CD4-positive, alpha-beta T cell treated with Interleukin-4 for 4 hours (primary cell): ENCODE measurements at places on chromosomes 3 and 15.

DNA sequence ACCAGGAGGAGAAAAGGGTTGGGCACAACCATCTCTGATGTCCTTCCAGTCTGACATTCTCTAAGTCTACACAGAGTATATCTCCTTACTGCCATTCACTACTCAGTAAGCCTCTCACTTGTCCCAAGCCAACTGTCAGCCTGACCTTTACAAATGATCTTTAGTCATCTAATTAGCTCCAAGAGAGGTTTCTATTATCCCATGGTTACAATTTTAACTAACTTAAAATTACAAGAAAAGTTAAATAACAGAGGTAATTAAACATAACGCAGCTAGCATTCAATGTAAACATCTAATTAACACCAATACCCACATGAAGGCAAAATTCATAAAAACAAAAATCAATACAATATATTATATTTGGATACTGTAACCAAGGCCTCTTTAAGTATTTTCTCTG, 126.9 kb downstream of the LSAMP start:
- no peak for DNase-seq

GRCh38 chr3:53711387-53711786, 134.8 kb downstream of the CHDH start:
- no peak for DNase-seq

DNA sequence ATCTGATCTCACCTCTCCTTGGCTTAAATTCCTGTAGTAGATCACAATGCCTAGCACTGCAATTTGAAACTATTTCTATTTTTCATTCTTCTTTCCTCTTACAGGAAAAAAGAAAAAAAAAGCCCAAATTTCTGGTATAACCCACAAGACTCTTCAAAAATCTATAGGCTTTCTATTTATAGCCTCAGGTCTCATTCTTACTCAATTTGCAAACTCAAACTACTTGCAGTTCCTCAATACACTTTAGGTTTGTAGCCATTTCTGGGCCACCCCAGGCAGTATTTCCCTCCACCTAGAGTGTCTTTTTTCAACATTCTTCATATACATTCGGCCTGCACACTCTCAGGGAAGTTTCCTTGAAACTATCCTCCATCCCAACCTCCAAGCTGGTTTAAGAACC, 169.0 kb downstream of the TBC1D5 start:
- no peak for DNase-seq

DNA sequence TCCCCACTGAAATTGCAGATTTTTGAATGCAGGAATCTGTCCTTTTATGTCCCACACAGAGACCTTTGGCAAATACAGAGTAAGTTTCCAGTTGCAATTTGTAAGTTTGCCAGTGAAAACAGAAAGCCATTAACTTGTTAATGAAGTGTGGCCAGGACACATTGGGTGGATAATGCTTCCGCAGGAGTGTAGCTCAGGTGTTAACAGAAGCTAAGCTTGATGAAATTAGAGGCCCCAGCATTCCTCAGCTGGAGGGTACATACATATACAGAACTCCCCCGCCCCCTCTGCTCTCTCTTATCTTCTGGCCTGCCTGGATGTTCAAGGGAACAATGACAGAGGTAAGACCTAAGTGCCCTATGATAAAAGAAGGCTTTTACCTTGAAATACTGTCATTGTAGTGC, 8.1 kb upstream of the LRRC2 start:
- no peak for DNase-seq

- DNase-seq: no peak
These were observed 68.1 kb upstream of the NMNAT3 start for GRCh38 chr3:139745831-139746230.

- no peak for DNase-seq
These were observed 209.9 kb upstream of the SLC2A2 start for GRCh38 chr3:171236265-171237008.

- DNase-seq: no peak
These were observed 37.4 kb downstream of the TXNRD3 start for GRCh38 chr3:126617571-126617970.

DNA sequence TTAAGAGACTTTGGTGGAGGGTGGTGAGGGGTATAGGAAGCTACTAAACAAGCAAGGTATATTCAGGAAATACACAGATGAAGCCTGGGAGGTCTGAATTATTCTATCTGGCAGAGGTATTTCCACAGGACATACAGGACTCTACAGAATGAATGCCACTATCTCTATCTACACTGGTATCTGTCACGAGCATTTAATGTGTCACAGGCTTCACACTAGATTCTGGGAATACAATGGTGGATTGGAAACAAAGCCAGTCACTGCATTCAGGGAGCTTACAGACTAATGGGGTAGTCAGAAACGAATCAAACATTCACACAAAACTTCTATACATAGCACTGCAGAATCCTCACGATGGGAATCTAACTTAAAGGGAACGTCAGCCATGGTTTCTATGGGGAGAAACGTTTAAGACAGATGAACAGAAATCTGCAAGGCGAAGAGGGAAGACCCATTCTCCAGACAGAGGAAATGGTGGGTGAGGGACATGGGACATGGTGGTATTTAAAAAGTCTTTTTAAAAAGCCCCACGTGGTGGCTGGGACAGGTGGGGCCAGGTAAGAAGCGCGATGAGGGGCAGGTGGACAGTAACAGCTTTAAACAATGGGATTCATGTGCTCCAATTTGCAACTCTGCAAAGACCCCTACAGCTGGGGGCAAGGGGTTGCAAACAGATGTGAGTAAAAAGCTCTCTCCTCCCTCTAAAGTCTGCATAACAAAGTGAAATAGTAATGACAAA, 16.5 kb downstream of the LRIG1 start:
- DNase-seq: no peak
